Lower leg skin (tissue), 4 donors: ENCODE measurements at places on chromosomes 5 and 9. TPM values are rescaled to one million over a fixed set of nuclear protein-coding genes. Genes with fewer than 3 reads are reported as not detected.

PCDHB2 gene
- 2.6 TPM for total RNA-seq

SFXN1 gene
- total RNA-seq = 15.3 TPM

DNA sequence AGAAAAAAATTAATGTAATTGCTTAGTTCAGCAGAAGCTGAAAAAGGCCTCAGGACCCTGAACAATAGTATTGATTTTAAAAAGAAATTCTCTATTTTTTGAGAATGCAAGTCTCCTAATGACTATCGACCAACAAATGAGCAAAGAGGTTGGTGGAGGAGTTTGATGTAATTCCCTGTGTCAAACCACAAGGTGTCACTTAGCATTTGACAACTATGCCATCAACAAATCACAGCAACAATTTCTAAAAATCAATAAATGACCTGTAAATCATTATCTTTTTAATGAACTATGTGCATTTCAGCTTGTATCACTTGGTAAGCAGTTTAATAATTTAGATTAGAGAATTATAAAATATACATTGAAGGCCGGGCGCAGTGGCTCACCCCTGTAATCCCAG, 133.7 kb downstream of the PRELID2 start:
- no peak for DNase-seq

GRCh38 chr9:81312346-81312745, 377.0 kb downstream of the TLE1 start:
- no peak for DNase-seq

DNA sequence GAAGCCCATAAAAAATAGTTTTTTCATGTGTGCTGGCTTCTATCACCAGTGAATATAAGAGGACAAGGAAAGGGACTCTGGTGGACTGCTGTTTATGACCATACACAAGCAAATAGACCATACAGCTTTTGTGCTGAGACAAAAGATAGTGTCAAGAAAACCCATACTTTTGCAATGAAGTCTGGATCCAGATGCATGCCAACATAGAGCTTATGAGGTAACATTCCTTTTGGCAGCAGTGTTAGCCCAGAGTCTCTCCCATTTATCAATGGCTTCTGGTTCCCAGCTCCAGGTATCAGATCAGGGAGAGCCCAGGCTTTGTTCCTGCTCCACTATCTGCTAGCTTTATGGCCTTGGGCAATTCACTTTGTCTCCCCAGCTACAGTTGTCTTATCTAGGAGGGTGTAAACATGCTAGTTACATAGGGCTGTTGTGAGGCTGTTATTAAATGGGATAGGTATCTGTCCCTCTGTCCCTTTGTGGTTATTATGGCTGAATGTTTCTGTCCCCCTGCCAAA, 55.6 kb downstream of the CCDC192 start:
- no peak for DNase-seq
